ENCODE measurements at places on chromosomes 11 and 22.

DNA sequence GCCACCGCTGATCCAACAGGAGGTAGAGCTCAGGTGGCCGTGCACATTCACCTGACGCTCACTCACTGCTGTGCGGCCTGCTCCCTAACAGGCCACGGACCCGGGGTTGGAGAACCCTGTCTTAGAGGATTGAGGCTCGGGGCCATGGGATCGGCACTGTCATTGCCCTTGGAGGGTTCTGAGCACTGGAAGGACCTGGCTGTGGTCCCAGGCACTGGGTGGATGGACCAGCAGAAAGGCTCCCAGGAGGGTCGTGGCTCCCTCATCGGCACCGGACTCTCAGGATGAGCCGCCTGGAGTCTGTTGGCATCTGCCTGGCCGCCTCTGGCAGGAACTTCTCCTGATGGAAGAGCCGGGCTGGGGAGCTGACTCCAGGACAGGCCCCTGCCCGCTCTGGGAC is 6.5 kb downstream of the KCNQ1 start:
- no peak for DNase-seq

- peak; percentile 40 for DNase-seq
These were observed at the start of gene GRAP2 for GRCh38 chr22:39900306-39901227. TSS of gene GRAP2 (plus strand) at chr22:39901084. CDS start at chr22:39947107, 46,023 bp downstream.

DNA sequence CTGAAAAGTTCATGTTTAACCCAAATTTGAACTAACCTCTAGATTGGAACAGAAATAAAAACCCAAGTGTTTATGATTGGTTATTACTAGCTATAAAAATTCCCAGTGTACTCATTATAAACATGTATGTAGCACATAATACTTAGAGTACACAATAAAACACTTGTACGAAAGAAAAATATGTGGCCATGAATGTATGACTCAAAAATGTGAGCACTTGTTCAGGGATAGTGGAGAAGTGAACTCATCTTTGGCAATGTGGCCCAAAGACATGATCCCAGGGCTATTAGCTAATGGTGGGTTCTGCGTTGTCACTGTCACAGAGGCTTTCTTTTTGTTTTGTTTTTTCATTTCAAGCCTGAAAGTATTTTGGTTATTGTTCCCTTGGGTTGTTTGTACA is 72.0 kb downstream of the PPFIBP2 start:
- no peak for DNase-seq

DNA sequence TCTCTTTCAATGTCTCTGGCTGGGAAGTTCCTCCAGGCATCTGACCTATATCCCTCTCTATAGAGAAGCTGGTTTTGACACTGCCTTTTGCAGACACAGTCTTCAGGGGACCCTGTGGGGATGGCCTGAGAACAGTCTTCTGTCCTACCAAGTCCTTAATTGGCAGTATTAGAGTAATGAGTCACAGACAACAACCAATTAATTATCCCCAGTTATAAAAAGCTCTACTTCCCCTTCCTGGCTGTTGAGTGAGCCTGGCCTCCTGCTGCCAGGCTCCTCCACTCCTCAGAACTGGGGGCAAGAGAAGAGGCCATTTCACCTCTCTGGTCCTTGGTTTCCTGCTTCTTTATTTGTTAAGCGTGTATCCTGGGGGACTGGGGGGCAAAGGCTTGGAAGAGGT is 41.2 kb upstream of the KLHL35 start:
- DNase-seq: no peak

GRCh38 chr11:127639916-127640315 is 639.3 kb upstream of the KIRREL3 start:
- no peak for DNase-seq

Data from activated T-cell treated with anti-CD3 and anti-CD28 coated beads for 1 hour (primary cell).